ENCODE measurements at places on chromosomes 11 and 22.

DNA sequence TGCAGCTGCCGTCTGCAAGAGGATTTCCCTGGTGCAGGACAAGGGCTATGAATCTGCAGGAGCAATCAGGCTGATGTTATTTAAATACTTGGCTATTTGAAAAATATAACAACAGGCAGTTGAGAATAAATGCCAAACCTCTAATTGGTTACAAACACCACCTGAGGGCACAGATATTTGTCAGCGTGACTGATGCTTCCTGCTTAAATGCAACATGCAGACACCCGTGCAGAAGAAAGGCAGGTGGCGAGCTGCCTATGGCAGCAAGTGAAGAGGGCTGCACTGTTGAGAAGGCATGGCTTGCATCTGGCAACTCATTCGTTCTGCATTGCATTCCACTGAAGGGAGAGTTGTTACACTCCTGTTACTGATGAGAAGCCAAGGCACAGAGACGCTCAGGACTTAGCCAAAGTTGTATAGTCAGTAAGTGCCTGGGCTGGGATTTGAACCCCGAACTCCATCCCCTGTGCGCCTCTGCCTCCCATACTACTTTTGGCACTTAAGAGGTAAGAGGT, 350.6 kb downstream of the TENM4 start:
- no peak for DNase-seq
- H3K36me3 ChIP-seq = no peaks in the 10 kb centered on the region
- H3K4me1 ChIP-seq = no peaks in the 10 kb centered on the region
- H3K27me3 ChIP-seq = no peaks in the 10 kb centered on the region

DNA sequence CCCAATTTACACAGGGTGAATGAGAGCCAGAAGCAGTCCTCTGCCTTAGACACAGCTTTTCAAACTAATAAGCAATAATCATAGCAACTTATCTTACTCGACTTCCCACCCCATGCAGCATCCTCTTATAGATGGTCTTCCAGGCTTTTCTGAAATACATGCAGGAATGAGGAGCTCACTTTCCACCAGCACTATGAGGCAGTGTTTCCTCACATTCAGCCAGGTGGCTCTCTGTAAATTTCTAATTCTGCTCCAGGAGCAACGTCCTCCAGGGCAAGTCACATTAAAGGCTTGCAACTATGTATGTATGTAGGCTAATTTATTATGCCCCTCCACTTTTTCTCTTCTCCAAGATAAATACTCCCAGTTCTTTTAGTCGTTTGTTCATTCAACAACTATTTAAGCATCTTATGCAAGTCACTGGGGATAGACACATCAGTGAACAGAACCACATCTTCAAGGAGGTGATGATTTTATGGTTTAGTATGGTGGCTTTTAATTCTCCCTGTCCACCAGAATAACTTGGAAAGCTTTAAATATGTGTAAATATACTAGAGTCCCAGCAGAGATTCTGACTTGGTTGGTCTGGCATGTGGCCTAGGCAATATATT, 59.9 kb downstream of the PAK1 start:
- H3K27me3 ChIP-seq = no peaks in the 10 kb centered on the region
- peaks cover 21% of the 10 kb centered on the region for H3K4me1 ChIP-seq
- DNase-seq = no peak
- no peaks in the 10 kb centered on the region for H3K36me3 ChIP-seq

DNA sequence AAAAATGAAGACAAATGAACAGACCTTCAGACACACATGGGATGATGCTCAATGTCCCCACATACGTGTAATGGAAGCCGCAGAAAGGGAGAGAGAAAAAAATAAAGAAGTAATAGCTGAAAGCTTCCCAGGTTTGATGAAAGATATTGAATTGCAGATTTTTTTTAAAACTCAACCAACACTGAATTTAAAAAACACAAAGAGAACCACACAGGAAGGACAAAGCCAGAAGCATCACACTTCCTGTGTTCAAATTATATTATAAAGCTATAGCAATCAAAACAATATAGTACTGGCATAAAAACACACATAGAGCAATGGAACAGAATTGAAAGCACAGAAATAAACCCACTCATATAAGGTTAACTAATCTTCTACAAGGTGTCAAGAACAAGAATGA, 26.5 kb downstream of the TMEM45B start:
- no peaks in the 10 kb centered on the region for H3K27me3 ChIP-seq
- peaks cover 13% of the 10 kb centered on the region for H3K36me3 ChIP-seq
- peak overlapping the region; percentile 13 for H3K27ac ChIP-seq

GRCh38 chr22:45308957-45309421, 745 bp upstream of the FAM118A start:
- H3K36me3 ChIP-seq = no peaks in the 10 kb centered on the region
- H3K27me3 ChIP-seq = no peaks in the 10 kb centered on the region
- H3K4me1 ChIP-seq = peaks cover 38% of the 10 kb centered on the region
- H3K27ac ChIP-seq = peak overlapping the region; percentile 92
- DNase-seq = peak; percentile 50

- H3K27ac ChIP-seq = no peak overlapping the region
- peaks cover 12% of the 10 kb centered on the region for H3K4me1 ChIP-seq
- H3K36me3 ChIP-seq = no peaks in the 10 kb centered on the region
- no peaks in the 10 kb centered on the region for H3K27me3 ChIP-seq
- DNase-seq = no peak
- no peak overlapping the region for H3K4me3 ChIP-seq
Observed at GRCh38 chr11:114040706-114041211, 18.8 kb upstream of the ZBTB16 start.

DNA sequence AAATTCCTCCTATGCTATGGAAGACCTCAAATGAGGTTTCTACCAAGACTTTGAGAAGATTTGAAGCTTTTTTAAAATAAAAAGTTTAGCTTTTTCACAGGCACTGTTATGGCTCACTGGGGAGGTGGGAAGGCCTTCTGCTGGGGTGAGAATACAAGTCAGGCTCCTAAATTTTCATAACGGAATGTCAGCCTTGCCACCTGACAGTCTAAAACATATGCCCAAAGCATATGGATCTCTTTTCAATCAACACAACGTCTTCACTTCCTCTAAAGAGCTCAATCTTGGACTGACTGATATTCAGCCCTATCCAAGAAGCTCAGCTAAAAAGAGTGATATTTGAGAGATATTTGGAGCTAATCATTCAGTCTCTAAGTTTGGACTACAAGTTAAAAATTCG, 57.1 kb upstream of the LIN7C start:
- no peak for DNase-seq
- no peaks in the 10 kb centered on the region for H3K4me1 ChIP-seq
- H3K4me3 ChIP-seq = no peak overlapping the region
- no peak overlapping the region for H3K27ac ChIP-seq
- no peaks in the 10 kb centered on the region for H3K36me3 ChIP-seq

- H3K27me3 ChIP-seq = peaks cover 13% of the 10 kb centered on the region
- H3K27ac ChIP-seq = no peak overlapping the region
- no peaks in the 10 kb centered on the region for H3K36me3 ChIP-seq
- H3K4me3 ChIP-seq = no peak overlapping the region
- H3K4me1 ChIP-seq = no peaks in the 10 kb centered on the region
- DNase-seq = no peak
Observed at GRCh38 chr22:35966314-35967045, 62.1 kb downstream of the RBFOX2 start.

DNA sequence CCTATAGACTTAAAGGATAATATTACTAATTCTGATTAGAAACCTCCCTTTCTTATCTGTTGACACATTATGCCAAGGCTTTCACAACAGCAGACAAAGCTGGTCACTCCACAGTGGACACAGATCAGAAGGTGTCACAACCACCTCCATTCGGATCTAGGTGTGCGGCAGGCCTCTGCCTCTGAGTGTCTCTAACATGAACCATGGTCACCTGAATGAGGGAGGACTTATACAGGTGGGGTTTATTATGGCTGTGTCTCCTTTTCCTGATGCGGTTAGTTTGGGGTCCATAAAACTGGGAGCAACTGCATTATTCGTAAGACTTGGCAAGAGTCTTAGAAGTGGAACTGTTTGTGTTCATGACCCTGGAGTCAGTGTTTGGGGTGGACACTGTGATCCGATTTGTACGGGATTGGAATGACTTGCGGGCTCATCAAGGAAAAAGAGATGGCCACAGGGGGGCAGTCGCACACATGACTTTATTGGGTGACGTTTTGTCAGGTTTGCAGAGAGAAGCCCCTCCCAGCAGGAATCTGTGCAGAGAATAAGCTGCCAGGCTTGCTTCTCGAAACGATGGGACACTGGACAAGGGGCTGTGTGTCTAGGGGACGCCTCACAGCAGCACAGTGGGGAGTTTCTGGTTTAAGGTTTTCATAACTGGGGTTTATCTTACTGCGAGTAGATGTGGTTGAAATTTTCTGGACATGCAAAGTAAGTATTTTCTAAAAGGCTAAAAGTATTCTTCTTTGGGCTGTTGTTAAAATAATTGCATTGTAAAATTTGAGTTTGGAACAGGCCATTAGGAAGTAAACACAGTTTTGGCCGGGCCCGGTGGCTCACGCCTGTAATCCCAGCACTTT, 90.6 kb downstream of the GAB4 start:
- H3K4me3 ChIP-seq = no peak overlapping the region
- H3K27ac ChIP-seq = no peak overlapping the region
- DNase-seq = peak; percentile 75
- H3K27me3 ChIP-seq = peaks cover 27% of the 10 kb centered on the region

GRCh38 chr11:112364962-112365481, 104.4 kb upstream of the PLET1 start:
- no peak for DNase-seq
- no peaks in the 10 kb centered on the region for H3K4me1 ChIP-seq
- H3K27me3 ChIP-seq = no peaks in the 10 kb centered on the region

DNA sequence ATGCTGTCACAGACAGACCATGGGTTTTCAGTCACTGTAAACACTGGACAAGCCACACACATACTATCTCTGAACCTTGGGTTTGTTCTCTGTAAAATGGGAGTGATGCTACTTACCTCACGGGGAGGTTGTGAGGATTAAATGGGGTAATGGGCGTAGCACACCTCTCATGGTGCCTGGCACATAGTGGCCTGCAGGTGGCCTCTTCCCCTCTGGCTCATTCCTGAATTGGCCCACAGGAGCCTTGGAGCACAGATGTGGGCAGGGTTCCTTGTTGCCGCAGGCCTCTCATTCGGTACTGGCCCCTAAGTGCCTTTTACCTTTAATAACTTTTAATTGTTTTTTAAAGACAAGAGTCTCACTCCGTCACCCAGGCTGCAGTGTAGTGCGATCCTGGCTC, 11.7 kb downstream of the MICAL2 start:
- H3K27ac ChIP-seq = no peak overlapping the region
- no peak overlapping the region for H3K4me3 ChIP-seq
- DNase-seq = no peak
- H3K4me1 ChIP-seq = peaks cover 55% of the 10 kb centered on the region
- peaks cover 3% of the 10 kb centered on the region for H3K36me3 ChIP-seq

- H3K36me3 ChIP-seq = peaks cover 34% of the 10 kb centered on the region
- H3K4me1 ChIP-seq = peaks cover 56% of the 10 kb centered on the region
- no peak overlapping the region for H3K4me3 ChIP-seq
- H3K27ac ChIP-seq = peak overlapping the region; percentile 42
Observed at GRCh38 chr22:42610186-42610585, 4.5 kb downstream of the POLDIP3 start.

DNA sequence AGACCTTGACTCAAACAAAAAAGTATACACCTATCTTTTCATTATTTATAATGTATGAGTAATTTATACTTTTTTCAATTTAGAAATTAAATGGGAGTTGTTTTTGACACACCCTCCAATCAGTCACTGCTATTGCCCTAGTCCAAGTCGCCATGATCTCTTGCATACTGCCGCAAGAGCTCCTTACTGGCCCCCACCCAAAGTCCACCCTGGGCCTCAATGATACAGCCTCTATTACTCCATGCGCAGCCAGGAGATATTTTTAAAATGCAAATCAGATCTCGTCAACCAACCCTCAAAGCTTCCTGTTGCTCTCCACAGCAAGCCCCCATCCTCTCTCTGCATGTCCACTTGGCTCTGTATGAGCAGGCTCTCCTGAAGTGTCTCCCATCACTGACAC, 12.8 kb upstream of the LMO1 start:
- H3K4me3 ChIP-seq = no peak overlapping the region
- no peaks in the 10 kb centered on the region for H3K4me1 ChIP-seq
- H3K36me3 ChIP-seq = no peaks in the 10 kb centered on the region

DNA sequence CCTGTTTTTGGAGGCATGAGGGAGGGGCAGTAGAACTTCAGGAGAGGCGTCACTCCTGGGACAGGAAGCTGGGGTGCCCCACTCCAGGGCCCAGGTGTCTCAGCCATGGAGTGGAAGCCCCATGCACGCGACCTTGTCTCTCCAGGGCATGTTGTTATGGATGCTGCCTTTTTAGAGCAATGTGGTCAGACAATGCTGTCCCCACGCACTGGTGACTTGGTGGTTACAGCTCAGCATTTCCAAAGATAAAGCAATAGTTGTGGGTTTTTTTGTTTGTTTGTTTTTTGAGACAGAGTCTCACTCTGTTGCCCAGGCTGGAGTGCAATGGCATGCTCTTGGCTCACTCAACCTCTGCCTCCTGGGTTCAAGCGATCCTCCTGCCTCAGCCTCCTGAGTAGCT, 22.3 kb downstream of the EIF4G2 start:
- H3K36me3 ChIP-seq = no peaks in the 10 kb centered on the region
- no peak overlapping the region for H3K27ac ChIP-seq
- DNase-seq = no peak
- no peaks in the 10 kb centered on the region for H3K27me3 ChIP-seq
- no peak overlapping the region for H3K4me3 ChIP-seq

- H3K4me1 ChIP-seq = peaks cover 6% of the 10 kb centered on the region
- H3K27me3 ChIP-seq = no peaks in the 10 kb centered on the region
- DNase-seq = no peak
- no peak overlapping the region for H3K27ac ChIP-seq
- no peaks in the 10 kb centered on the region for H3K36me3 ChIP-seq
- H3K4me3 ChIP-seq = no peak overlapping the region
Observed at GRCh38 chr22:46003271-46004091, 26.5 kb upstream of the WNT7B start.

DNA sequence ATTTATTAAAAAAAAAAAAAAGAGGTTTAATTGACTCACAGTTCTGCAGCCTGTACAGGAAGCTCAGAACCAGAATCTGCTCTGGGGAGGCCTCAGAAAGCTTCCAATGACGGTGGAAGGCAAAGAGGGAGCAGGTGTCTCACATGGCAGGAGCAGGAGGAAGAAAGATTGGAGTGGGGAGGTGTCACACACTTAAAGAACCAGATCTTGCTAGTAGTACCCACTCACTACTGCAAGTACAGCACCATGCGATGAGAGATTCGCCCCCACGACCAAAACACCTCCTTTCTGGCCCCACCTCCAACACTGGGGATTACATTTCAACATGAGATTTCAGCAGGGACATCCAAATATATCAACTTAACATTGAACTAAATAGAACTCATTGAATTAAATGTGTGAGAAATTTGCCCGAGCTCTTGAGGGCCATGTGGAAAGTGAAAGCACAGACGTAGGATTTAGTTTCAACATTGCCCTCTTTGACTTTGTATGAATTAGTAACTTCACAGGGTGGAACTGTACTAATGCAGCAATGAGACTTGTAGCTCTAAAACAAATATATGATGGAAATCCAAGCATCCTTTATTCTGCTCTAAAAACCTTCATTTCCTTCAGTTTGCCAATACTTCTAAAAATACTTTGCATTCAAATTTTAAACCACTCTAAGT, 628.2 kb downstream of the FAM181B start:
- H3K4me3 ChIP-seq = no peak overlapping the region
- no peaks in the 10 kb centered on the region for H3K27me3 ChIP-seq
- H3K36me3 ChIP-seq = no peaks in the 10 kb centered on the region
- no peak for DNase-seq
- H3K4me1 ChIP-seq = peaks cover 2% of the 10 kb centered on the region
- no peak overlapping the region for H3K27ac ChIP-seq

- no peaks in the 10 kb centered on the region for H3K27me3 ChIP-seq
- no peaks in the 10 kb centered on the region for H3K36me3 ChIP-seq
- peaks cover 11% of the 10 kb centered on the region for H3K4me1 ChIP-seq
- H3K4me3 ChIP-seq = no peak overlapping the region
- peak overlapping the region; percentile 40 for H3K27ac ChIP-seq
- DNase-seq = no peak
Observed at GRCh38 chr11:73428699-73429098, 52.5 kb downstream of the RELT start.
